ENCODE measurements at places on chromosomes 3 and 15.

DNA sequence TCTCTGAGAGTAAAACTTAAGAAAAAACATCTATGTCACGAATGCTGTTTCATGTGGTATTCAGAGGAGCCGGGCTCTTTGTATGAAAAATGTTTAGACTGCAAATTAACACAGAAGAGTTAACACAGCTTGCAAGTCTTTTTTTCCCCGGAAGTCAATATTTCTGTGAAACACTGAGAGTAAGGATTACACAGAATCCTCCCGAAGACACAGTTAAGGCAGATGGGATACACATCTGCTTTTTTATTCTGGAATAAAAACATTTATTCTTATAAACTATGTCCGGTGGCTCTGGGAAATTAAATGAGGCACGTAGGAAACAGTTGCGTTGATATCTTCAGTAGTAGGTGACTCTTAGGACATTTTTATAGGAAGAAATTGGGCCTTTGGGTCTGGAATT is 180.6 kb downstream of the PTPRG start:
- no peak for DNase-seq

GRCh38 chr15:83537606-83538005 is 90.5 kb downstream of the SH3GL3 start:
- no peak for DNase-seq

GRCh38 chr3:105830836-105831235 is 38.0 kb downstream of the CBLB start:
- no peak for DNase-seq

- no peak for DNase-seq
Measured at GRCh38 chr15:47362118-47362905, 355.0 kb upstream of the SEMA6D start.

DNA sequence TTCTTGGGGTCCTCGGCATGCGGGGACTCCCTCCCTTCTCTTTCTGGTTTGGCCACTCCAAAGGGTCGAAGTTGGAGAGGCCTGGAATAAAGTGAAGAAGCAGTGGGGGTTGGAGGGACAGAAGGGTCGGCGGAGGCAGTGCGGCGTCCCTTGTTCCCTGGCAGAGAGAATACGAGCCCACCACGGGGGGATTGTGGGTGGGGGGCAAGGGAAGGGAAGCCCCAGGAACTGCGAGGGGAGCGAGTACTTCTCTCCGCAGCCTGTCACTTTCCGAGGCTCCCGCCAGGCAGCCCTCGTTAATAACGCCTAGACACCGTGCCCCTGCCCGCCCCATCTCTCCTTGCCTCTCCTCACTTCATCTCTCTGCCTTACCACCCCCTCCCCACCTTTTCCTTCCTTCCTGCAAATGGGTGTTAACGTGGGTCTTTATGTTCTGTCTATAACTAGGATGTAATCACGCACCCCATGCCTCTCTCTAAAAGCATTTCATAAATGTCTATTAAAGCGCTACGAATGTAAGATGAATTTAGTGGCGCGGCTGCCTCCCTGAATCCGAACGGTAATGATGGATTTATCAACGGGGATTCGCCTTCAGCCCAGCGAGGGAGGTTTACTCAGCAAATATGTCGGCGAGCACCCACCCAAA is 13.7 kb downstream of the NR2F2 start:
- no peak for DNase-seq

DNA sequence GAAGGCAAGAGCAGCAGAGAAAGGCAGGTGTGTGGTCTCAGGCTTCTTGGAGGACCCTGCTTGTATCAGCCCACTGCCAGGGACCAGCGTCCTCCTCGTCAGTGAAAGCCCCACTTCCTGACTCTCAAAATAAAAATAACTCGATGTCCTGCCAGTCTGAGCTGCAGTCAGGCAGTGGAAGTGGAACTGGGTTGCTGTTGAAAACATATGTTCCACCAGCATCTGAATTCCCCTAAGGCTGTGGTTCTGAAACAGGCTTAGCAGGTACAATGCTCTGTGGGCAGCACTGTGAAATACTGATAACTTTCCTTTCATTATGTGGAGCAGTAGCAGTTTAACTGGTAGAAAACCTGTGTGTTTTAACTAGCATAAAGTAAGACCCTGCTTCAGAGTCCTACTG is 121.6 kb upstream of the EIF1B start:
- no peak for DNase-seq

- peak; percentile 72 for DNase-seq
Measured at GRCh38 chr15:101014921-101015841, 96.0 kb downstream of the LRRK1 start.

- DNase-seq = no peak
Measured at GRCh38 chr15:69551391-69552056, 98.9 kb downstream of the RPLP1 start.

DNA sequence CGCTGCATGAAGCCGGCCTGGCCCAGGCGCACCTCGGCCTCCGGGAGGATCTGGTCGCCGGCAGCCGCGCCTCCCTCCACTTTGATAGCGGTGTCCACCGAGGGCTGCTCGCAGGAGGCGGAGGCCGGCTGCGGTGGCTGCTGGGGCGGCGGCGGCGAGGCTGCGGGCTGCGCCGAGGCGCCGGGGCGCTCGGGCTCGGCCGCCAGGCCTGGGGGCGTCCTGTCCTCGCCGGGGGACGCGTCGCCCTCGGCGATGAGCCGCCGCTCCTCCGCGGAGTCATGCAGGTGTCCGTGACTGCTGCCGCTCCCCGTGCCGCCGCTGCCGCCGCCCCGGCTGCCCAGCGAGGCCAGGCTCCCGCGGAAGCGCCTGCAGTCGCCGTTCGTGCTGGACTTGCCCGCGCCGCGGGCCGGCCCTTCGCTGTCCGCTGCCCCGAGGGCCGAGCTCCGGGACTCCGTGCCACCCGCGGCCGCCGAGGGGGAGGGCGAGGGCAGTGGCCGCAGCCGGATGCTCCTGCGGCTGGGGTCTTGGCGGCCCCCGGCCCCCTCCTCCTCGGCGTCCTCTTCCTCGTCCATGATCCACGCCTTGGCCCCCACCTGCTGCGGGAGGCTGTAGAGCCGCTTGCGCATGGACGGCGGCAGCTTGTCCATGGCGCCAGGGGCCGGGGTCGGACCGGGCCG is 996 bp downstream of the HCN4 start:
- DNase-seq = no peak

DNA sequence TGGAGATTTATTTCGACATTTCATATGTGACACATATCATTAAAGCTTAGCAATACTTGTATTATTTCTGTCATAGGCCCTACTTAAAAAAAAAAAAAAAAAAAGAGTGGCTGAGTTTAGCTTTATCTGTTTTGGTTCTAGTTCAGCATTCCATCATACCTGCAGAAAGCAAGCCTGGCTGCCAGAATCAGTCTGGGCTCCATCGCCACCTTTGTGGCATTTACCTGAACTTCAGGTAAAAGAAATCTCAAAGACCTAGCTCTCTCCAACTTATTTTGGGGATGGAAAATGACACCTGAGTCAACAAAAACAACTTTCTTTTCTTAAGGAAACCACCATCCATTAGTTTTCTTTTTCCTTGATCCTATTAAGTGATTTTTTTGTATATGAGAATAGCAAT is 82.1 kb downstream of the NEK10 start:
- no peak for DNase-seq

GRCh38 chr3:46930166-46930944 is 46.2 kb downstream of the CCDC12 start:
- DNase-seq = peak; percentile 51

- DNase-seq = no peak
Measured at GRCh38 chr15:92843326-92843725, 56.8 kb upstream of the CHD2 start.

GRCh38 chr15:55743729-55744655 is 1.0 kb upstream of the PRTG start:
- DNase-seq = no peak

DNA sequence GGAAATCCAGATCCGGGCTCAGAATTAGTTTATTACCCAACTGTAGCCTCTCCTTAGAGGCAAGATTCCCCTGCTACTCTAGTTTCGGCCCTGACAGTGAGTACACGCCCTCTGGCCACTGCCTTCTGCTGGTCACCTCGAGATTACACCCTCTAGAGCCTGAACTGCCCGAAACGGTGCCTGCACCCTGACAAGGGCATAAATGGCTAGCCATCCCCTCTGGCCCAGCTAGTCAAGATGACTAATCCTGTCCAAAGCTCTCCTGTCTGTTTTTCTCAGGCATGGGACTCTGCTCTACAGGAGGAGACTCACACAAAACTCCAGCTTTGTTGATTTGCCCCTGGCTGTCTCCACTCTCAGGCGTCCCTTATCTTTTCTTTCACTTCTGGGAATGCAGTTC is 150.5 kb upstream of the UBE2E2 start:
- DNase-seq = peak; percentile 14

GRCh38 chr3:188421151-188421821 is 267.3 kb downstream of the LPP start:
- DNase-seq = peak; percentile 93

- DNase-seq = no peak
Measured at GRCh38 chr15:88833731-88834100, 30.5 kb downstream of the ACAN start.

GRCh38 chr3:89314454-89315098 is 207.2 kb downstream of the EPHA3 start:
- DNase-seq = peak; percentile 30

- peak; percentile 65 for DNase-seq
Measured at GRCh38 chr15:98906712-98907083, 100.9 kb downstream of the PGPEP1L start.

DNA sequence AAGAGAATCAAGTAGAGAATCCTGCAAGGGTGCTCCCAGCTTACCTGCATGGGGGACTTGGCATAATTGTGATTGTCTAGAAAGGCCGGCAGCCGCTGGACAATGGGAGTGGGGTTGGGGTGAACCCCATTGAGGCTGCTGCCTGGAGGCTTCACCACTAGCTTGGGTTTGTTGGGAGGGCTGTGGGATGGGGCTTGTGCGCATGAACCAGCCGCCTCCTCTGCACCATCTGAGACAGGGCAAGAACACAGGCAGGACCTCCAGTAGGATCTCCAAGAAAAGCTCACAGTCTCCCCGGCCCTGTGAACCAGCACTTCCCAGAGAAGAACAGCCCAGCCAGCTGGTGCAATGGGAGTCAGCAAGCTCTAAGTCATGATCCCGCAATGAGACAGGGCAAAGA is 39.8 kb downstream of the SEMA3G start:
- no peak for DNase-seq

DNA sequence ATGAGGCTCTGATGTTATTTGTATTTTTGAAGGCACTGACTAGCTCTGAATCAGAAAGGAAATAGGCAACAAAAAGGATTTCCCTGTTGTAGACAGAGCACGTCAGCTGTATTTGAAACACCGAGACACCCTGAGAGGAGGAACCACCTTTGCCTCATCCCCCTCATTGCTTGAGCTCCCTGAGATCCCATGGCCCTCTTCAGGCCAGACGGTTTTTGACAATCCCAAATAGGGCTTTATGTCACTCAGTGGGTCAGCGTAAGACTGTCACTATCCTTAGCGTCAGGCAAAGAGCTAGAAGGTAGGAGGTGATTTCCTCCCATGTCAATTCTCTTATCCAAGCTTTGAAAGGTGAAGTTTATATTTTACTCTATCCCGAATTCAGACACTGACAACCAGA is 254.3 kb downstream of the ZNF621 start:
- no peak for DNase-seq

GRCh38 chr3:43540624-43541023 is 81.2 kb downstream of the ANO10 start:
- peak; percentile 64 for DNase-seq

DNA sequence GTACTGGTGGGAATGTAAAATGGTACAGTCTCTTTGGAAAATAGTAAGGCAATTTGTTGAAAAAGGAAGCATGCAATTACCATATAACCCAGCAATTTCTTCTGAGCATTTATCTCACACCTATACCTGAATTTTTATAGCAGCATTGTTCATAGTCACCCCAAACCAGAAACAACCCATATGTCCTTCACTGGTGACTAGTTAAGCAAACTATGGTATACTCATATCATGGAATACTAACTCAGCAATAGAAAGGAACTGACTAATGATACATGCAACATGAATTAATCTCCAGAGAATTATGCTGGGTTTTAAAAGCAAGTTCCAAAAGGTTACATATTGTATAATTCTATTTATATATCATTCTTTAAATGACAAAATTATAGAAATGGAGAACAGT is 60.2 kb downstream of the TRAT1 start:
- no peak for DNase-seq

DNA sequence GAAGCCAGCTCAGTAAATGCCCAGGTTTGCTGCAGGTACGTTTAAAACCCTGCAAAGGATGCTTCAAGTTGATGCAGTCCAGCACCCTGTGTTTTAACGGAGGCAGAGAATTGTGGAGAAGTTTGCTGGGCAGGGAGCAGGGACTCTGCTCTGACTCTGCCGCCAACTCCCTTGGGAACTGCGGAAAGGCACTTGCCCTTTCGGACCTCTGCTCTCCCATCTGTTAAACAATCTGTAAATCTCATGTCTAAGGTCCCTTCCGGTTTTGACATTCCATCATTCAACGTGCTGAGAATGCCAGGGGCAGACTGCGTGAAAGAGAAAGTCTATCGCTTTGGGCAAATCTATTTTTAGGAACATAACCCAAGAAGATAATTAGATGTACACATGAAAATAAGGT is 184.5 kb downstream of the OPA1 start:
- DNase-seq = no peak

DNA sequence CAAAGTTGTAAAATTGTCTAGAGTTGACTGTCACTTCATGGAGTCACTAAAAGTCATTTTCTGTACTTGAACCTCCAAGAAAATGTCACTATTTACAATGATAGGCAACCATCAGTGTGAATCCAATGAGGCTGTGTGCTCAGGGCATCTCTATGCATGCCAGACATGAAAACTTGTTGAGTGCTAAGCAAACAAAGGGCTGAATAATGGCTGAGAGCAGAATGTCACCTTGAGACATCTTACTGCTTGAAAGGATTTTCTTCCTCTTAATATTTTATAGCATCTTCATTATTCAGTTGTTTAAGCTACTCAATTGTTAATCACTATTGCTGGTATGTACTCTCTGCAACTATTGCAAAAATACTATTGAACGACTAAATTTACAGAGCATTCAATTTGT is 184.7 kb downstream of the PLCH1 start:
- DNase-seq = no peak

DNA sequence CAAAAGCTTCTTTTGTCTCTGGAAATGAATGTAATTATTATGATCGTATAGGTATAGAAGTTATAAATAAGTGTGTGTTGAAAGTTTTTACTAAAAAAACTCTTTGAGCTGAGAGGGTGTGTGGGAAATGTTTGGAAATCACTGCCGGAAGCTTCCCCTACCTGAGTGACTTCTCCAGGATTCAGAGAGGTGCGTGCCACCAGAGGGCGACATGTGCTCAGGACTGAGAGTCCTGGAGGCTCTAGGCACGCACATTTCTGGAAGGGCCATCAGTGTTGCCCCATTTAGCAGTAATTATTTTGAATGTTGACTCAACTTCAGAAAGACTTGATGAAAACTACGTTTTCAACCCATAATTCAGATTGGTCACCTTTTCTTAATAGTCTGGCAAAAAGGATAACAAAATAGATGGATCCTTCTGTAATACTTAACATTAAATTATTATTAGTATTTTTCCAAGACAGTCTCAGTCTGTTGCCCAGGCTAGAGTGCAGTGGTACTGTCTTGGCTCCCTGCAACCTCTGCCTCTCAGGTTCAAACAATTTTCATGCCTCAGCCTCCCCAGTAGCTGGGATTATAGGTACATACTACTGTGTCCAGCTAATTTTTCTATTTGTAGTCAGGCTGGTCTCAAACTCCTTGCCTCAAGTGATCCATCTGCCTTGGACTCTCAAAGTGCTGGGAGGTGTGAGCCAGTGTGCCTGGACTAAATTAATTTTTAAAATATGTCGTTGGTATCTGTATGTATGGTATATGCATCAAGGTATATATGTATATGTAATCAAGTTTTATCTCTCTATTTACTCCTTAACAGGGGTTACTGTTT is 34.5 kb downstream of the GPR171 start:
- DNase-seq = peak; percentile 64

GRCh38 chr15:29138260-29138659 is 131.4 kb downstream of the NSMCE3 start:
- DNase-seq = no peak

Measured in EH (cell line).